Stimulated activated CD8-positive, alpha-beta memory T cell treated with anti-CD3 and anti-CD28 coated beads, Interleukin-15, amount 100 ng/mL, for 4 hours (primary cell): ENCODE measurements at places on chromosomes 1 and 21.

- no peak for DNase-seq
Observed at GRCh38 chr1:7482077-7482476, 289.0 kb upstream of the VAMP3 start.

DNA sequence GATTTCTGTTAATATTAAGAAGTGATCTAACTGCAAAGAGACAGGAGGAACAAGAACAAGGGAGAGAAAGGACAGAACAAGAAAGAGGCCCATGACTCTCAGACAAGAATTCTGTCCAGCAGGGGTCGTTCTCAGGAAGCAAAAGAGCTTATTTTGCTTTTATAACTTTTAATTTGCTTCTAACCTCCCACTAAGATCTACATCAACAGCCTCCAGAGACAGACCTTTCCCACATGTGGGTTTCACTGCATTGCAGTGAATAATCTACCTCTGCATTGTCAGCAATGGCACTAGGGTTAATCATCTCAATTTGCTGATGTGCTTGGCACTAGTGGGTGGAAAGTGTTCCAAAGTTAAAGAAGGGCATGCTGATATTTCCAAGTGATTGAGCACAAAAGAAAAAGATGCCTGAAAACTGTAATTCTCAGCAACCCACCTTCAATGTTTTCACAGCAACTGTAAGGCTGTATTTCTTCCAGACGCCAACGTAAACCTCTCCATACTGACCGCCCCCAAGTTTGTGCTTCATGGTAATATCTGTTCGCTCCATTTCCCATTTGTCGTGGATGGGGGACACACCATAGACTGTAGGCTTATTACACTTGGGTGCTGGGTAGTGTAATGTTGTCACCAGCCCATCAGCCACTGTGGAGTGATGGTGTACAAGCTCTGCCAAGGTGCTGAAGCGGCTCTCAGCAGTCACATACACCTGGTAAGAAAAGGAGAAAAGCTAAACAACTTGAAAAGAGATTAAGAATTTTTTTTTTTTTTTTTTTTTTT, 39.5 kb downstream of the TOR3A start:
- no peak for DNase-seq

- no peak for DNase-seq
Observed at GRCh38 chr1:69845655-69846054, 277.9 kb downstream of the LRRC7 start.

DNA sequence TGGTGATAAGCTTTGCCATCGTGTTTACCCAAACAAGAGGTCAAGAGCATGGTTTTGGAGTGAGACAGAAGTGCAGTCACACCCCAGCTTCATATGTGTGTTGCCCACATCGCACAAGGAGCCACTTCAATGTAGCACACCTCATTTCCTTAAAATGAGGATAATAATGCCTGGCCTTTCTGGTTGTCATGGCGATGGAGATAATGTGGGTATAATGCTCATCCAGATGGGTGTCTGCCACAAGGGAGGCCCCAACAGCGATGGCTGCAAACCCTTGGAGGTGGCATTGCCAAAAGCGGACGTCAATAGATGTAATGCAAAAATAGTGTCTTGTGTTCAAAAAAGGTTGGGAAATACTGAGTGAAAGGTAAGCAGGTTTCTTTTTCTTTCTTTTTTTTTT, 83.1 kb upstream of the AJAP1 start:
- DNase-seq: no peak

- peak; percentile 71 for DNase-seq
Observed at GRCh38 chr1:109790735-109791494, 27.2 kb upstream of the EPS8L3 start.

DNA sequence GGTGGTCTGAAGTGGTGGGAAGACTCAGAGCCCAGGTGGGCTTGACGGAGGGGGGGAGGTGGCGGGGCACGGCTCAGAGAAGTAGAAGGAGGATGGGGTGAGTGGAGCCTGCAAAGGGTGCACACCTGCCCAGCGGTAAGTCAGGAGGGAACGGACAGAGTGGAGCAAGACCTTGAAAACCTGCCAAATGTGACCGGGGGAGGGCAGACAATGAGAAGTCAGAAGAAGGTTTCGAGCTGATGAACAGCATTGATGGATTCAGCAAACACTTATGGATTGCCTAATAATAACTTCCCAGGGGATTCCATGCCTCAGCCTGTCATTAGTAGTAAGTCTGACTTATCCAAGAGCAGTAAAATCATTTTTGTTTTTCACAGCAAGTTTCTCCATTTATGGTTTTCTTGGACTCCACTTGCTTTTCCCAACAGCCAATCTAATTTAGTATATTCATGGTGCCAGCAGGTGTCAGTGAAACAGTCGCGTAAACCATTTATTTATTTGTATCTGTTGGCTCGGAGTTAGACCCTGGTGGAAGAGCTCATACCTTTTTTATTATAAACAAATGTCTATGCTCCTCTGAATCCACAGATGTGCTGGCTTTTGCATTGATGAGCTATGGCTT, 279.1 kb downstream of the PCP4 start:
- no peak for DNase-seq

GRCh38 chr1:100581096-100581705, 43.3 kb downstream of the GPR88 start:
- no peak for DNase-seq

GRCh38 chr1:44500181-44501046, 95.4 kb downstream of the RNF220 start:
- no peak for DNase-seq

DNA sequence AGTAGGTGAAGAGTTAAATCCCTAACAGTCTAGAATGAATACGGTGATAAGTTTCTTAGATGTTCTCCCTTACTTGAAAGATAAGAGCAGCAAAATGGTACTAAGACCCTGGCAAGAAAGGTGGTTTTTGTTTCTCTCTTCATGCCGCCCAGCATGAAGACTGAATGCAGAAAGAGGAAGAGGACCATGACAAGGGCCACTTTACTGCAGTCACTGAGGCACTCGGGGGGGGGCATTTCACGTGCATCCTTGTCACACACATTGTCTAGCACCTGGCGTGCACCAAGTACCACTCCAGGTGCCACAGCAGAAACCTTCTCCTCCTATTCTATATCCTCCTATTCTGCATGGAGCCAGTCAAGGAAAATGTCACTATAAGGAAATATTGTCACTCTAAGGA, 222.0 kb downstream of the TOMM20 start:
- no peak for DNase-seq

- no peak for DNase-seq
Observed at GRCh38 chr1:112265931-112266330, 130.1 kb upstream of the CTTNBP2NL start.

DNA sequence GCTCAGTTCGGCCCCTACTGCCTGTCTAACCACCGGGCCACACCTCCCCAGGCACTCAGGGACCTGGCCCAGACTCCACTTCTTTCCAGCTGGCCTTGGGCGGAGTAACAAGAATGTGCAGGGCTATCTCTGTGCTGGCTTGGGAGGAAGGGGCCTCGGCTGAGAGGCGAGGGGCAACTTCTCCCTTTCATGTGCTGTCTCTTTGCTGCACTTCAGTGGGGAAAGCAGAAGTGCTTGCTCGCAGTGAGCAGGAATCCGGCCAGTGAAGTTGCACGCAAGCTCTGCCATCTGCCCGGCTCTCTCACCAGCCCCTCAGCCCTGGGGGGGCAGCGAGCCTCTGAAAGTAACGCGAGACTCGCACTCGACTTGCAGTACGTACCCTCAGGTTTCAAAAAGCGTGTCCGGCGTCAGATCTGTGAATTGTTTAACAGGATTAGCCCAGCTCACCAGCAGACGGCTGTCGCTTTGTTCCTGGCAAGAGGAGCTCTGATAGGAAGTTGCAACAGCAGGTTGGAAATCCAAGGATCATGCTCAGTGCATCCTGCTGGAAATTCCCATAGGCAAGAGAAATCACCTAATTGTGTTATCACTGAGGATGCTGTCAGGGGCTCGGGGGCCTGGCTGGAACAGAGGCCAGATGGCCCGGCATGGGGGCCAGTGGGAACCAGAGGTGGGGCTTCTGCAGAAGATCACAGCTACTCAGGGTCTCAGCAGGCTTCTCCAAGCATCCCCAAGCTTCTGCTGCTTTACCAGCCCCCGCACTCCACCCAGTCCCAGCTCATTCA, 221.1 kb downstream of the NPHP4 start:
- DNase-seq: no peak

DNA sequence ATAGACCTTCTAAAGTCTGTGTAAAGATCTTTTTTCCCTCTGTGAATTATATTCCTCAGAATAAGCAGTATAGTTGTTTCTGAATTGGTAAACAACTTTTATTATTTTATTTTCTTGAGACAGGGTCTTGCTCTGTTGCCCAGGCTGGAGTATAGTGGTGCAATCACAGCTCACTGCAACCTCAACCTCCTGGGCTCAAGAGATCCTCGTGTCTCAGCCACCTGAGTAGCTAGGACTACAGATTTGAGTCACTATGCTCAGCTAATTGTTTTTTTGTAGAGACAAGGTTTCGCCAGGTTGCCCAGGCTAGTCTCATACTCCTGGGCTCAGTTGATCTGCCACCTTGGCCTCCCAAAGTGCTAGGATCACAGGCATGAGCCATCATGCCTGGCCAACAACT, 26.6 kb upstream of the HMGN1 start:
- DNase-seq: no peak

GRCh38 chr1:31800674-31800967, 15.2 kb downstream of the SPOCD1 start:
- no peak for DNase-seq

DNA sequence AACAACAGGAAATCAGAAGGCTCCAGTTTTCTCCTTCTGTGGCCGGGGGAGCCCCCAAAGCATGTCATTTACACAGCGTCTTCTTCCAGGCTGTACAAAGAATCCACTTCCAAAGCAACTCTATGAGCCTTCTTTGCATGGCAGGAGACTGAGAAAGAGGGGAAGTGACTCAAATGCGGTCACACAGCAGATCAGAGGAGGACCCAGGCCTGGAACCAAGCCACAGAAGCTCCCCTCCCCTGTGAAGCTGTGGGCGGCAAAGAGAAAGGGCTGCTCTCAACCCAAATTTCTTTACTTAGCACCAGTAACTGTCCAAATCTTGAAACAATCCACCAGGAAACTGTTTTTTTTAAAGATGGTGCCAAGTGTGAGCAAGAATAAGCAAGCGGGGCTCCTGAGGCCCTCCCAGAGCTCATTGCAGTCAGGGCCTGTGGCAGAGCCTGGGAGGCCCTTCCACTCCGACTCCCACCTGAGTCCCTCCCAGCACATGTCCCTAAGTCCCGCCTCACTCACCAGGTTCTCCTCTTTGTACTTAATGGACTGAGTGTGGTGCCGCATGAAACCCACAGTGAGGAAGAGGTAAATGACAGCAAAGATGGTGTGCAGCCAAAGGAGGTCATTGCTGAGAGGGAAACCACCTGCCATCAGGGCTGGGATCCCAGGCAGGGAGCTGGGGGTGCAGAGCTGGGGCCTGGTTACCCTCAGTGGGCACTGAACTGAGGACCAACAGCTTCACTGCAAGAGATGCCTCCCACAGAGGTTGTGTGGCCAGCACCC, 15.9 kb downstream of the TMEM63A start:
- peak; percentile 49 for DNase-seq

- DNase-seq: no peak
Observed at GRCh38 chr1:117757668-117758067, 151.8 kb downstream of the TENT5C start.

DNA sequence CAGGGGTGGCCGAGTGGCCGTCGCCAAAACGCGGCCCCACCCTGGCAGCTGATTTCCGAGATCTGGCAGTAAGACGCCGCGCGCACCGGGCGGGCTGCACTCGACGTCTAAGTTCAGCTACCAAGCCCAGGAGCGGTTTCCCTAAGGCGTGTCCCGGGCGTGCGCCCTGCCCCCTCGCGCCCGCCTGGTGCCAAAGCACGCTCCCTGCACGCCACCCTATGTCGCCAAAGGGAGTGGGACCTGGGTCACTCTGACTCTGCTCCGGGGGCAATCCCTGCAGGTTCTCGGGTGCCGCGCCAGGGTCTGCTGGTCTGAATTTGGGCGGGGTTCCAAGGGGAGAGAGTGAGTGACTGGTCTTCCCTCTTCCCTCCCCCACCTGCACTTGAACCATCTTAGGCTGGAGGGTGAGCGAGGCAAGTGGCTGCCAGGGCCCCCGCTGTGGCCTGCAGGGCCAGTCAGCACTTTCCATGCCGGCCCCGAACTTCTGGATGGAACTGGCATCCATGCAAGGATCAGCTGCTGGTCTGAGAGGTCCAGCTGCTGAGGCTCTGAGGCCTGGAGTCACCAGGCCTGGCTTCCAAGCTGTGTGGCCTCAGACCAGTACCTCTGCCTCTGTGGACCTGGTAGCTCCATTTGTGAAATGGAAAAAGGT, at the start of gene LRRC38:
Gene LRRC38, minus strand, starts transcription at position 109 of the 652 bp plus-strand sequence. CDS start 410 bp downstream, outside the sequence.
- DNase-seq: no peak

- DNase-seq: no peak
Observed at GRCh38 chr21:42656872-42657271, 3.5 kb downstream of the PDE9A start.

DNA sequence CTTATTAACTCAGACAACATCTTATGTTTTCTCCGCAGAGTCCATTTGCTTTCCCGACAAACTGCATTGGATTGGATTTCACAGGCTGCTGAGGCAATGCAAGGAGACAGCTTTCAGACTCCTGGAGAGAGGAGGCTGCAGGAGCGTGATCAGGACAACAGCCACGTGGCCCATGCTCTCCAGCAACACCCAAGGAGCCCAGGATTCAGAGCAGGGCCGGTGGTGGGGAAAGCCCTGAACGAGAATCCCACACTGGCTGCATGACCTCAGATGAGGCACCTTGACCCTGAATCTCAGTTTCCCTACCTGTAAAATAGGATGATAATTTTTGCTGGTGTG, 78.3 kb upstream of the NFASC start:
- no peak for DNase-seq

DNA sequence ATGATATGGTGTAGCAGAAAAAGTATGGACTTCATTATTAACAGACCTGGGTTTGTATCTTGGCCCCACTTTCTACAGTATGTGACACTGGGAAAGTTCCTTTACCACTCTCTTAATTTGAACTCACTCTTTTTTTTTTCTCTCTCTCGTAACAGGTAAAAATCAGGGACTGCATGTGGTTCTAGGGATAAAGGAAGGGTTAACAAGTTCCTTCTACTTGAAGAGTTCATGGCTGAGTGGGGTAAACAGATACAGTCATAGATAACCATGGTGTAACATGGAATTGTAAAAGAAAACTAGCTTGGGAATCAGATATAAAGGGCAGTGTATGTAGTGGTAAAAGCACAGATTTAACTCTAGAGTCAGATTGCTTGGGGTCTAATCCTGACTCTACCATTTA, 21.2 kb downstream of the ZYG11B start:
- no peak for DNase-seq

GRCh38 chr1:86705665-86705985, 1.2 kb downstream of the SH3GLB1 start:
- no peak for DNase-seq

- no peak for DNase-seq
Observed at GRCh38 chr1:244945109-244945671, 80.8 kb upstream of the HNRNPU start.

DNA sequence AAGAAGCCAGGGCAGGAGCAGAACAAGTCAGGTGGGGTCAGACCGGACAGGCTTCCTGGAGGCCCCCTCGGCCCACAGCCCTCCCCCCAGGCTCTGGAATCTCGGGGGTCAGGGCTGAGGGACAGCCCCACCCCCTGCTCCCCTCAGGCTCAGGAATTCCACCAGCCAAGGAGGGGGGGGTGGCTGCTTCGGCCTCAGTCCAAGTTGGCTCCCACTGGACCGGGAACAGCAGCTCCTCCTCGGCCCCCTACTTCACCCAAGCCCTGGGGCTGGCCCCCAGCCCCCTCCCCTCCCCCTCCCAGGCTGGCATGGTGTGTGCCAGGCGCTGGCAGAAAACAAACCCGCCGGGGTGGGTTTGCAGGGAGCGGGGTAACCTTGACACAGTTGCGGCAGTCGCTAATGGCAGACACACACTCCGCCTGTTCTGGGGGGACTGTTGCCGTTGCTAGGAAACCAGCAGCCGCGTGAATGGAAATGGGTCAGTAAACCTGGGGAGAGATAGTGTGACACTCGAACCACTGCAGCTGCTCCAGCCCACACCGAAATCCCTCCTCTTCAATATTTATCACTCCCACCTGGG, 32.4 kb downstream of the AHDC1 start:
- no peak for DNase-seq
